ENCODE measurements at places on chromosomes 6 and 20. TPM values are rescaled to one million over a fixed set of nuclear protein-coding genes. Genes with fewer than 3 reads are reported as not detected.

The NELFE gene
- 105 TPM for total RNA-seq

The PGC gene
- total RNA-seq = not detected

The CGA gene
- not detected for total RNA-seq

The RAET1L gene
- total RNA-seq = not detected

The SNX14 gene
- total RNA-seq = 125 TPM

Data from articular chondrocyte of knee joint (primary cell).